ENCODE measurements at places on chromosomes 13 and 19. TPM values are rescaled to one million over a fixed set of nuclear protein-coding genes. Genes with fewer than 3 reads are reported as not detected.

DNA sequence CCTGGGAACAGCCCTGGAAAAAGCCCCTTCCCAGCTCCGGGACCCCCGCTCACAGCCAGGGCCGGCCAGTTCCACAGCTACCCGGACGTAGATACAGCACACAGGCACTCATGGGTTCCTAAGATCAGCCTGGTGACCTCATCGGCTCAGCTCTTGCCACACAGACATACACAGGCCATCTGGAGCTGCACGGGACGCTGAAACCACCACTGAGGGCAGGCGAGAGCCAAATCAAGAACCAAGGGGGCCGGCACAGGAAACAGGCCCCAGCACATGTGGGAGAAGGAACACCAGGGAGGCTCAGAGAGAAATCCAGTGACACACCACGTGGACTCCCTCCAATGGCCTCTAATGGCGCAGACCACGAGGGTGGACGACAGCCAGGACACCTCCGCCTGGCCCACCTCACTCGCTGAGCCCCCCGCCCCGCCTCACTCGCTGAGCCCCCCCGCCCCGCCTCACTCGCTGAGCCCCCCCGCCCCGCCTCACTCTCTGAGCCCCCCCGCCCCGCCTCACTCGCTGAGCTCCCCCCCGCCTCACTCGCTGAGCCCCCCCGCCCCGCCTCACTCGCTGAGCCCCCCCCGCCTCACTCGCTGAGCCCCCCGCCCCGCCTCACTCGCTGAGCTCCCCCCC is 69.7 kb upstream of the C13orf46 start:
- peak; percentile 76 for DNase-seq

- no peak for DNase-seq
Measured at GRCh38 chr13:42280537-42280936, 8.6 kb downstream of the AKAP11 start.

DNA sequence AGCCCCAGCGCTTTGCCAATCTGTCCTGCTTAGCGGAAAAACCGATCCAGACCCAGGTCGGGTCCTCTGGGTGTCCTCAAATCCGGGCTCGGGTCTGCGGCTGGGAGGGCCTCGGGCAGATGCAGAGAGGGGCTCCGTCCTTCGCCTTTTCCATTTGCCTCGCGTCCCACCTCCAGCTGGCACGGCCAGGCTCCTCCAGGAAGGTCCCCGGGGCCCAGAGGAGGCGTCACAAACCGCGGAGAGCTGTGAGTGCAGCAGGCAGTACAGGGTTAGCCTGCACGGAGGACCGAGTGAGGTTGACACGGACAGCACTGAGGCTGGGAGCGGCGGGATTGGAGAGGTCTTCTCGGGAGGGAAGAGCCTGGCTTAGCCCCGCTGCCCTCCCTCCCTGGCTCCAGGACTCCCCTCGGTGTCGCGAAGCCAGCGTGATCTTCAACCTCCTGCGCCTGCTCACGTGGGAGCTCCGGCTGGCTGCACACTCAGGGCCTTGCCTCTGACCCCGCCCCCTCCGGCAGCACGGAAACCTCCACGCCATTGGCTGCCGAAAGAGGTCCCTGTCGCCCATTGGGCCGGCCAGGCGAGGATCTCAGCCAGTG is 2.8 kb upstream of the IFNL2 start:
- DNase-seq, result peak; percentile 64

GRCh38 chr13:22061806-22062391 is 391.0 kb downstream of the FGF9 start:
- DNase-seq, result no peak

DNA sequence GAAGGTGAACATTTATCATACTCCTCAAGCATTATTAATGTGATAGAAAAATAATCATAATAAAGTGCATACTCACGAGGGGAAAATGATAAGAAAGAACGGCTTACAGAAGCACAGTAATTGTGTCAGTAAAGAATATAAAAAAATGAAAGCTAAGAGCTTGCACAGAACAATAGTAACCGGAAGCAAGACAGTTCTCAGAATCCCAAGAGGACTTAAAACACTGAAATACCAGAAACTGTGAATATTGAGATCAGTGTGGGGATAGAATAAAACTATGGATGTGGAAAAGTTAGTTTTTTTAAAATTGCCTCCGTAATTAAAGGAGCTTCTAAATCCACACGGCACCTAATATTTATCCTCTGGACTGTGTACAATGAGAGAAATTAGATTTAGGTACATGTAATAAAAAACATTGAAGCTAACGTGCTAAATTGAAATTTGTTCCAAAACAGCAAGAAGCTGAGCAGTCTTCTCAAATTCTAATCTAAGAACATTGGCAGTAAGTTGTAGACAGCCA is 482.7 kb downstream of the SLITRK6 start:
- no peak for DNase-seq

DNA sequence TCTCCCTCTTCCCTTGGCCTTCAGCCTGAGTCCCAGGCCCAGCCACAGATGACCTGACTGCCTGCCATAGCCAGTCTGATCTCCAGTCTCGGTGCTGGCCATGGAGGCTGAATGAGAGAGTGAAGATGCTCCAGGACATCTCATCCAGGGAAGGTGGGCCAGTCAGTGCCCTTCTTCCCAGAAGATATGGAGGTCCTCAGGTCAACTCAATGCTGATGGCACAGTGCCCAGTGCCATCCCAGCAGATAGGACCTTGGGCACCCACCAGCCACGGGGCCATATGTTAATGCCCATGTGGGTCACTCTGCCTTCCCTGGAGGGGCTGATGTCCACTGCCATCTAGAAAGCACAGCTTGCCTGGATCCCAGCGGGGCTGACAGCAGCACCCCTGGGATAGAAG is 7.2 kb downstream of the VSTM2B start:
- DNase-seq, result no peak

DNA sequence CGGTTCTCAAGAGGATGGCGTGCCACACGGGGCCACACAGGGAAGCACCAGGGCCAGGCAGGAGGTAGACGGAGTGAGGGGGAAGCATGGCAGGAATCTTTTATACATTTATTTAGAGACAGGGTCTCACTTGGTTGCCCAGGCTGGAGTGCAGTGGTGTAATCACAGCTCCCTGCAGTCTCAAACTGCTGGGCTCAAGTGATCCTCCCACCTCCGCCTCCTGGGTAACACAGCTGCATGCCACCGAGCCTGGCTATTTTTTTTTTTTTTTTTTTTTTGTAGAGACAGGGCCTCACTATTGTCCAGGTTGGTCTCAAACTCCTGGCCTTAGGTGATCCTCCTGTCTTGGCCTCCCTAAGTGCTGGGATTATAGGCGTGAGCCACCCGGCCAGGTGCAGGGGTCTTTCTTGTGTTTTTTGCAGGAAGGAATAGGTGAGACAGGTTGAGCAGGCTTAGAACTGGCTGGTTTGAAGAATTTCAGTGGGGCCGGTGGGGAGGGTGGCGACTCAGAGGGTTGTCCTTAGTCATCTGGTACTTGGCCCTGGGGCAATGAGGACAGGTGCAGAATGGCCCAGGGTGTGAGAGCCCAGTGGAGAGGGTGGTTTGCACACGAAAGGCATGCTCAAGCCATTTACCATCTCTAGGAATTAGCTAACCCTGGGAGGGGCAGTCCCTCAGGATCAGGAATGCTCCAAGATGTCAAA is 7.6 kb downstream of the SSC5D start:
- no peak for DNase-seq

DNA sequence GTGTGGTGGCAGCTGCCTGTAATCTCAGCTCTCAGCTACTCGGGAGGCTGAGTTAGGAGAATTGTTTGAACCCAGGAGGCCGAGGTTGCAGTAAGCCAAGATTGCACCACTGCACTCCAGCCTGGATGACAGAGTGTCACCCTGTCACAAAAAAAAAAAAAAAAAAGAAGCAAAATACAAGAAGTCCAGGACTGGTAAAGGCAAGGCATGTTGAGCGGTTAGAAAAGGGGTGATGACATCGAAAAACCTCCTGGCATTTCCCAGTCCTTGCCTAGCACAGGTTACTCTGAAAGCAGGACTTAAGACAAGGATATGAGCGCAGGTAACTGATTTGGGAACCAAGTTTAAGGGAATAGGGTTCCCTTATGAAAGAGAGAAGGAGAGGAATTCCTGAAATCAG is 2.5 kb upstream of the LILRB4 start:
- no peak for DNase-seq

DNA sequence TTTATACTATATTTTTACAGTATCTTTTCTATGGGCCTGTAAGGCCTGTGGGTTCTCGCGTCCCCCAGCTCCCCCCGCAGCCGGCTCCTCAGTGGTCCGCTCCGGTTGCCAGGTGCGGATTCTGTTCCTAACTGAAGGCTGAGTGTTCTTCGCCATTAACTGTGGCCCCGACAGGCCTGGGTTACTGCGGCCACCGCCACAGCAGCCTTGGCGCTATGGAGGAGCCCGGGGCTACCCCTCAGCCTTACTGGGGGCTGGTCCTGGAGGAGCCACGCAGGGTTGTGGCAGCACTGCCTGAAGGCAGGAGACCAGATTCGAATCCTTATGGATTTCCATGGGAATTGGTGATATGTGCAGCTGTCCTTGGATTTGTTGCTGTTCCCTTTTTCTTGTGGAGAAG is 45.8 kb downstream of the SPRYD7 start:
- DNase-seq, result no peak

DNA sequence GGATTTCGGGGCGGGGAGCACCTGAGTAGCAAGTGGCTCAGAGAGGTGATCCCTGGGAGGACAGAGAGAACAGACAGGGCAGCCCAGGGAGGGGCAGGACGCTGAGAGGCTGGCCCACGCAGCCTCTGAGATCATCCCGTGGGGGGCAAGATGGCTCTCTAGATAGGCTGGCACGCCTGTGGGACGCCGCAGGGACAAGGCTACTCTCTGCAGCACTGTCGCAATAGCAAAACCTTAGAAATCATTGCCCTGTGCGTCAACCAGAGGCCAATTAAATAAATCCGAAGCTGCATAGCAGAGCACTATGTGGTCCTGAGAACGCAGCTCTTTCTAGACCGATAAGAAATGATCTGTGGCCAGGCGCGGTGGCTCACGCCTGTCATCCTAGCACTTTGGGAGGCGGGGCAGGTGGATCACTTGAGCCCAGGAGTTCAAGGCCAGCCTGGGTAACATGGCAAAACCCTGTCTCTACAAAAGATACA is 5.1 kb downstream of the PEX11G start:
- DNase-seq, result peak; percentile 30

- no peak for DNase-seq
Measured at GRCh38 chr13:60857698-60858097, 460.7 kb downstream of the TDRD3 start.

GRCh38 chr19:16118489-16119033 is 6.9 kb downstream of the RAB8A start:
- peak; percentile 71 for DNase-seq

GRCh38 chr19:55169136-55169535 is 2.7 kb upstream of the DNAAF3 start:
- no peak for DNase-seq

DNA sequence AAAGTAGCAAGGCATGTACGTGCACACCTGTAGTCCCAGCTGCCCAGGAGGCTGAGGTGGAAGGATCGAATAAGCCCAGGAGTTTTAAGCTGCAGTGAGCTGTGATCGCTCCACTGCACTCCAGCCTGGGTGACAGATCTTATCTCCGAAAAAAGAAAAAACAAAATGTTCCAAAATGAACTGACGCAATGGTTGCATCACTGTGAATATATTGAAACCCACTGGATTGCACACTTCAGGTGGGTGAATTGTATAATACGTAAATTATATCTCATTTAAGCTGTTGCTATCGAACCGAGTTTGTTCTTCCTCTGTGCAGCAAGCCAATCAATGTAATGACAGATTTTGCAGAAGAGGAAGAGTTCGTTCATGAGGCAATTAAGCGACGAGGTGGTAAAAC is 1.6 kb upstream of the CASP14 start:
- no peak for DNase-seq

DNA sequence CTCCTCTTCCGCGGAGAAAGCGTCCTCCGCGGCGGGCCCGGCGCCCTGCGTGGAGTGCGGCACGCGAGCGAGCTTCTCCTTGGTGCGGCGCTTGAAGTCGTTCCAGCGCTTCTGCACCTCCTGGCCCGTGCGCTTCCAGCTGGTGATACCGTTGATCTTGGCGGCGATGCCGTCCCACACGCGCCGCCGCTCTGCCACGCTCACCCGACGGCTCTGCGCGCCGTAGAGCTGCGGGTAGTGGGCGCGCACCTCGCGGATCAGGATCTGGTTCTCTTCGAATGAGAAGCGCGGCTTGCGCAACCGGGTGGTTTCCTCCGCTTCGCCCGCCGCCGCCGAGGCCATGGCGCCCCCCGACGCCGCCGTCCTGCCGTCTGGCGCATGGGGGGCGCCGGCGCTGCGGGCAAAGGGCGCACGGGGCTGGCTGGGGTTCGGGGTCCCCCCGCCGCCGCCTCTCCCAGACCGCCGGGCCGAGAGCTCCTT is 941 bp downstream of the MYPOP start:
- peak; percentile 80 for DNase-seq

GRCh38 chr13:20441056-20441455 is 84.6 kb downstream of the CRYL1 start:
- DNase-seq, result no peak

DNA sequence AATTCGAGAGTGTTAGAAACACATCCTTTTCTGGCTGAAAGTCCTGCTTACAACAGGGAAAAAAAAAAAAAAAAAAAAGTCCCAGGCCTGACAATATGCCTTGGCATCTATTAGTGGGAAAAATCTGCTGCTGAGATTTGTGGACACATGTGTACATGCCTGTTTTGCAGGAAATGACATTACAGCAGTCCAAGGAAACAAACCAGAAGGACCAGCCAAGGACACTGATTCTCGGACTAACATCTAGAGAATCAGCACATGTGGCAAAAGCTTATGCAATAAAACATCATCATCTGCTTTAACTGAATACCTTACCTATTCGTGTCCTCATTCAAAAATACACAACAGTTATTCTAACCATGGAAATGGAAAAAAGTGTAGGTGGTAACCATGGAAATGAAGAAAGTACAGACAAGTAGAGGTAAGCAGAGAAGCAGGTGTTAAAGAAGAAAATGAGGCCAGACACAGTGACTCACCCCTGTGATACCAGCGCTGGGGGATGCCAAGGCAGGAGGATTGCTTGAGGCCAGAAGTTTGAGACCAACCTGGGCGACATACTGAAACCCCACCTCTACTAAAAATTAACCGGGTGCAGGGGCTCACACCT is 9.4 kb upstream of the DPY19L3 start:
- DNase-seq, result no peak

DNA sequence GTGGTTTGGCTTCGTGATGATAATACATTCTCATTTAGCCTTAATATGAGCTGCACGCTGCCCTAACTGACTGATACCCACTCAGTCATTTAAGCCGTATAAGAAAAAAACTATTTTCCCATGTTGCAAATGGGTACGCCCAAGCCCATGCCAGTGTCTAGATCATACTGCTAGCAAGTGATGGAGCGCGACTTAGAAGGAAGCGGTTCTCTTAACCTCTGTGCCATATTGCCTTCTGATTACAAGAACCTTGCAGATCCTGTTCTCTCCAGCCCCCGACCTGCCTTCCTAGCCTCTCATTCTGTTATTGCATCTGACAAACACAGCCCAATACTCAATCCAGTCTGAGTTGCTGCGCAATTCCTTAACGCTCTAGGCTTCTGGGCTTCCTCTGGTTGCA is 603 bp downstream of the GPALPP1 start:
- DNase-seq, result no peak

- DNase-seq, result no peak
Measured at GRCh38 chr13:80235967-80236302, 105.0 kb downstream of the SPRY2 start.

The GPR4 gene
- 3.7 TPM for total RNA-seq

The SLC10A2 gene
- not detected for total RNA-seq

The CYP4F3 gene
- 0.11 TPM for total RNA-seq

The ZNF235 gene
- total RNA-seq, result 5.2 TPM

The ATP4A gene
- not detected for total RNA-seq

The S1PR4 gene
- 0.33 TPM for total RNA-seq

The KLK7 gene
- total RNA-seq, result not detected

The PSG3 gene
- not detected for total RNA-seq

The RAB3D gene
- total RNA-seq, result 12.2 TPM

The PEX11G gene
- total RNA-seq, result 2.4 TPM

The ZNF225 gene
- 3.9 TPM for total RNA-seq

The S1PR2 gene
- total RNA-seq, result 4.7 TPM

The ZNF586 gene
- total RNA-seq, result 11.7 TPM

The GPX4 gene
- 300 TPM for total RNA-seq
